ENCODE measurements at places on chromosomes 11 and 22.

GRCh38 chr11:95231881-95232605 is 1.0 kb upstream of the SESN3 start:
- peak; percentile 22 for DNase-seq

- DNase-seq, result no peak
Observed at GRCh38 chr11:116412118-116412889, 360.5 kb downstream of the BUD13 start.

DNA sequence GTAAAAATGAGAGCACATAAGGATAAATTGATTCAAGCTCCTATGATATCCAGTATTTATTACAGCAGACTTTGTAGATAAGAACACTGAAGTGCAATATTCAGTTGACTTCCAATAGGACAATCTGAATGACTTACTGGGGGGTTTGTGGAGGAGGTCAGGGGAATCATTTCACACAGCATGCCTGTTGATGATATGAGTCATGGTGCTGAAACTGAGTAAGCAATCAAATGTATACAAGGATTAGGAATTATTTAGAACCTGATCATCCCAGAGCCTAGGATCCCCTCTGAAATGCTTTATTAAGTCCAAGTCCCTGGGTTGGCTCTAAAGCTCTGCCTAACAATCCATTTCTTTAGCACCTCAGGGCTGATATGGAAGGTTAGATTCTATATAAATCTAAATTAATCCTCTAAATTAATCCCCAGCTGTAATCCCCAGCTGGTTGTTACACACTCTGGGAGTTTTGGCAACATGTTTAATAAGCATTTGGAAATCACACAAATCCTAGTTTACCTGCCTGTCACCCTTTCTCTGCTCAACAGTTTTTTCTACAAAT is 326.4 kb downstream of the GUCY1A2 start:
- no peak for DNase-seq

DNA sequence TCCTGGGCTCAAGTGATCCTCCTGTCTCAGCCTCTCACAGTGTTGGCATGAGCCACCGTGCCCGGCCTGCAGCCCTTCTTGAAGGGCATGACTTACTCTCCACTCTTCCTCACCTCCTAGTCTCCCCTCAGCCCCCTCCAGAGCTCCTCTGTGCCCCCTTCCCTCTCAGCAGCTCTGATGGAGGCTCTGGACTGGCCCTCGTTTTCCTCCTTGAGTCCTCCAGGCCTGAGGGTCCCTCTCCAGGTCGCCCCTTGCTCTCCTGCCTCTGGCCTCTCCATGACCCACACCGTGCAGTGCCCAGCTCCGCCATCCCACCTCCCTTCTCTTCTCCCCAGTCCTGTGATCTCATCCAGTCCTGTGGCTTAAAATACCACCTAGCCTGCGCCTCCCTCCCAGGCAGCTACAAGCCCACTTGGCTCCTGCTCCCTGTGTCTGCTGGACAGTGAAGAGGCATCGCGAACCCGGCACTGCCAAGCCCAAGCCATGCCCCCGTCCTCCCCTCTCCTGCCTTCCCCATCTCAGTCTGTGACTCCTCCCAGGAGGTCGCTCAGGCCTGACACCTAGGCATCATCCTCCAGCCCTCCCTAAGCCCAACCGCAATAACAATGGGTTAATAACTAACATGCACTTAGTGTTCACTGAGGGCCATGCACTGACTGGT is 11.9 kb downstream of the KCNJ4 start:
- DNase-seq, result no peak

DNA sequence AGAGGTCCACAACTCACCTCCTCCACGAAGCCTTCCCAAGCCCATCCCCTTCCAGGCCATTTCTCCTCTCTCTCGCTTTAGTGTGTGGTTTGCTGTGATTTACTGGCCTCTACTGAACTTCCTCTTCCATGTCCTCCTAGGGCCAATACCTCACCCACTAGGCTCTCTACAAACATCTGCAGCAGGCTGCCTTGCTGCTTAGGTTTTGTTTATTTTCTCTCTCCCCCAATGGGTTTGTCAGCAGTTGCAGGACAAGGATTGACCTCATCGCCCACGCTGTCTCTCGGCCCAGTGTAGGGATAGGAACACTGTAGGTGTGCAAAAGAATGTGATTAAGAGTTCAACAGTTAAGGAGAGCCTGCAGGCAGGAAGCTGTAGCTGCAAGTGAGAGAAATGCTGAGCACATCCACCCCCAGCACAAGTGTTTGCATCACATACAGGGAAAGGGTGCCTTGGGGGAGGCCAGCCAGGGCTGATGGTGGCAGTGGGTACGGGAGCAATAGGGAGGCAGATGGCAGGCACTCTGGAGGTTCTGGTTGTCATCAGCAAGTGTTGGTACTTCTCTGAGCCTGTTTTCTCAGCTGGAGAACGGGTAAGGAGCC is 1.4 kb downstream of the PC start:
- DNase-seq, result no peak

DNA sequence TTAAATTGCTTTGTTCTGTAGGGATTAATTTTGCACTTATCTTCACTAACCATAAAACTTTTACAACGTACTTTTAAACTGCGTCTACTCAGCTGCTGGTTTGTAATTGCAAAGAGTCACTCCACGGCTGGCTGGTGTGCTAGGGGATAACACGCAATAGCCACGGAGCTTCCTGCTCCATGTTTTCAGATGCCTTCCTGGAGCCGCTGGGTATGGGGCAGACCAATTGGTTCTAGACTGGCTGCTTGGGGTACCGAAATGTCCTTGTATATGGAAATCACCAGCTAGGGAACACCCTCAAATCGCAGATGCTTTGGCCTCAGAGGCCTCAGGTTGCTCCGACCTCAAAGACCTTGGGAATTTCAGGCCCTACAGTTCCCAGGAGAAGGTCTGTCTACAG is 3.8 kb upstream of the CSNK2A3 start:
- DNase-seq, result no peak

DNA sequence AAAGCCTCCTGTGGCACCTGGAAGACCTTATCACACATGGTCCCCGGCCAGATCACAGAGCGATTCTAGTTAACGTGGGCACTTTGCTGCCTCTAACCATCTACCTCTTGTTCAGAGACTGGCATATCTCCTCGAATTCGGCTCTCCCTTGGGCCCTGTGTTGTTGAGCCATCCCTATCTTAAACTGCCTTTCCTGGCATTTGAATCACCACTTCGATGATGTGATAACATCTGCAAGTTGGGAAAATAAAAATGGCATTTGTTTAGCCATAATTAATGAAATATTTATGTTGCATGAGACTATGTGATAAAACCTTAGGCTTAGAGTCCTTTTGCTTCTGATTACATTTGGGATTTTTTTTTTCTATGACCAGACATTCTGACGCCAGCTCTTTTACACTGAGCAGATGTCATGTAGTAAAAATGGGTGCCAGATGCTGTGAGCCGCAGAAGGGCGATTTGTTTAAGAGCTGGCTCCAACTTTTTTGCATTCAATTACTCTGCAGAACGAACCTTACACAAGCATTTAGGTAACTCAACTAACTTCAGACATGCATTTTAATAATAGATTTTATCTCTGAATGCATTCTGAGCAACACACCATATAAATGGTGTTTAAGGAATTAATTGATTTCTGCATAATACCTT is 58.5 kb upstream of the PARVA start:
- DNase-seq, result no peak

GRCh38 chr11:36354221-36355003 is 58.3 kb downstream of the PRR5L start:
- DNase-seq, result no peak

Measured in stimulated activated CD8-positive, alpha-beta memory T cell treated with anti-CD3 and anti-CD28 coated beads, Interleukin-4, amount 100 ng/mL, for 4 hours (primary cell).